ENCODE measurements at places on chromosomes 13 and 19.

GRCh38 chr19:6531163-6531955 is 533 bp downstream of the TNFSF9 start:
- DNase-seq, result no peak

DNA sequence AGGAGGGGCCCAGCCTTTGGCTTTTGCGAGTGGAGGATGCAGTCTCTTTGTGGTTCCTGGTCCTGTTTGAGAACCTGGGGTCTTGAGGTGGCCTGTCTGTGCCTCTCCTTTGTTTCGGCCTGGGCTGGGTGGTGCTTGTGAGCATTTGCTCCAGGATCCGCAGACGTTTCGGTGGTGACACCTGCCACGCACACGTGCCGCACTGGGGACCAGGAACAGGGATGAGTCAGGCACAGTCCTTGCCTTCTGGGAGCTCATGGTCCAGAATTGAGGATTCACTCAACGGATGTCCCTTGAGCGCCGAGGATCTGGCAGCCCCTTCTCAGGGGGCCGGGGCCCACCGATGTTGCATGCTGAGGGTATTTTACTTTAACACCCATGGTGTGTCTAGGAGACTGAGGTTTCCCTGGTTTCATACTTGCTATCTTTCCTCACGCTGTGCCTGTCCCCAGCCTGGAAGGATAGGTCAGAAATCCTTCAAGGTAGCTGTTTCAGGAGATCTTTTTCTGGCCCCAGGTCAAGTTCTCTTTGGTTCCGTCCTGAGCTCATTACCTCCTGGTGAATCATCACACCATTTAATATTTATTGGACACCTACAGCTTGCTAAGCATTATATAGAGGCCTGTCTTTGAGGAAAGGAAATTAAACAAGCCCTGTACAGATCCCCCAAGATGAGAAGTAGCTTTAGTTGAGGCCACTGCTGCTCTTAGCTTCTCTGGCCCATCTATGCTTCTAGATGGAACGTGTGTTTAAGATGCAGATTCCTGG is 5.1 kb downstream of the HDGFL2 start:
- no peak for DNase-seq

DNA sequence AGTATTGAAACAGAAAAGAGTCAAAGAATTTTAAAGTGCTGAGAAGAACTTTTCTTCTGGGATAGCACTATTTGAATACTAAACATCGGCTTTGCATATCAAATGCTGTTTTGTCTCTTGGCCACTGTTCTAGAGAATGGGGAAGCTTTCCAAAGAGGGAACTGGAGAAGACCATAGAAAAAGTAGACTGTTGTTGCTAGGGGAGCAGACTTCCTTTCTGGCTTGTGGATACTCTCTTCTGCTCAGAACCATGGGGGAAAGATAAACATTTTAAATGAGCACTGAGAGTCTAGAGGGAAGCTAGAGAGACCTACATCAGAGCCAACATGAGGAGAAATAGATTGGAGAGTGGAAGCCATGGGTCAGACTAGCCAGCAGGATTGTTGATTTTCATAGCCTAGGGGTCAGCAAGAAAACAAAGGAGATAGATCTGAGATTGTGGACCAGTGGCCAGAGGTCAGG is 315.7 kb downstream of the KCTD12 start:
- no peak for DNase-seq

- DNase-seq, result no peak
These were observed 445.8 kb downstream of the SUCLA2 start for GRCh38 chr13:47555235-47555634.

- no peak for DNase-seq
These were observed 30.6 kb downstream of the ADGRL1 start for GRCh38 chr19:14175351-14175792.

- DNase-seq, result peak; percentile 50
These were observed 9.7 kb downstream of the DEDD2 start for GRCh38 chr19:42207767-42208271.

- DNase-seq, result no peak
These were observed 96.8 kb downstream of the ATP8A2 start for GRCh38 chr13:25468325-25469168.

GRCh38 chr19:40305403-40305802 is 20.3 kb upstream of the AKT2 start:
- peak; percentile 82 for DNase-seq

- DNase-seq, result peak; percentile 69
These were observed 1.4 kb downstream of the ING1 start for GRCh38 chr13:110714797-110715394.

- no peak for DNase-seq
These were observed 11.3 kb upstream of the ERICH6B start for GRCh38 chr13:45626731-45627374.

DNA sequence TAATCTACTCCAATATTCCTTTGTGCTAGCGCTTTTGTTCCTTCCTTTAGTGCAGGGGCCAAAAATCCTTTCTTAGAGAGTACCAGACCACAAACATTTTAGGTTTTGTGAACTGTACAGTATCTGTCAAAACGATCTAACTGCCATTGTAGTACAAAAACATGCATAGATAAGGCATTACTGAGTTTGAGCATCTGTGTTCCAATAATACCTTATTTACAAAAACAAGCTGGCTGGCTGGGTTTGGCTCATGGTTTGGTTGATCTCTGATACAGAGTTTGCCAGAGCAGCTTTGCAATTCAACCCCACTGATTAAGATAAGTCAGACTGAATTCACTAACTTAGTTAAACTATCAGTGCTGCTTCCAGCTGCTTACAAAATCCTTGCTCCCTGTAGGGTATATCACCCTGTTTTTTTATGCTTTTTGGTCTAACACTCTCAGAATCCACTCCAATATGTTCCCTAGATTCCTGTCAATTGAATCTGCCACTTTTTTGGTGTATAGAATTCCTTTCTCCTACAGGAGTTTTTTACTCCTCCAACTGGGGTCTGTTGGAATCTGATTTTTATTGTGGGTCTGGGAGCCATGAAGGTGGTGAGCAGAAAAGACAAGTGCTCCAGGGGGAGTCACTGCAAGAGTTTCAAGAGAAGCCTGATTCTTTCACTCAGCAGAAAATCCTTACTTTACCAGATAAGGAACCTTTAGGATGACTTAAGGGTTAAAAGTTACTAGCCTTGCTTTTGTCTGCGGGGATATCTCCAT is 1399.4 kb downstream of the EFNB2 start:
- DNase-seq, result no peak

DNA sequence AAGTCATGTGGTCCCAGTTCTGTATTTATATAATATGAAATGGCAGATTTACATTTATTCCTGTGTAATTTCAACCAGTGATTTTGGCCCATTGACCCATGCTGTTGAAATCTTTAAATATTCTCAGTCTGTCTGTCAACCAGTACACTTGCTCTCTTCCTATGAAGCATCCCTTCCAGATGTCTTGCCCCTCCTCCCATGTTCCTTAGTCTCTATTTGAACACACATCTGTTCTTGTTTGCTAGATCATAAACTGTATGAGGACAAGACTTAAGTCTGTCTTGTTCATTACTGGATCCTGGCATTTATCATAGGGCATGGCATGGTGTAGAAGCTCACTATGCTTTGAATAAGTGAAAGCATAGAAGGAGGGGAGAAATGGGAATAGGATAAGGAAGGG is 34.9 kb downstream of the STARD13 start:
- DNase-seq, result no peak

DNA sequence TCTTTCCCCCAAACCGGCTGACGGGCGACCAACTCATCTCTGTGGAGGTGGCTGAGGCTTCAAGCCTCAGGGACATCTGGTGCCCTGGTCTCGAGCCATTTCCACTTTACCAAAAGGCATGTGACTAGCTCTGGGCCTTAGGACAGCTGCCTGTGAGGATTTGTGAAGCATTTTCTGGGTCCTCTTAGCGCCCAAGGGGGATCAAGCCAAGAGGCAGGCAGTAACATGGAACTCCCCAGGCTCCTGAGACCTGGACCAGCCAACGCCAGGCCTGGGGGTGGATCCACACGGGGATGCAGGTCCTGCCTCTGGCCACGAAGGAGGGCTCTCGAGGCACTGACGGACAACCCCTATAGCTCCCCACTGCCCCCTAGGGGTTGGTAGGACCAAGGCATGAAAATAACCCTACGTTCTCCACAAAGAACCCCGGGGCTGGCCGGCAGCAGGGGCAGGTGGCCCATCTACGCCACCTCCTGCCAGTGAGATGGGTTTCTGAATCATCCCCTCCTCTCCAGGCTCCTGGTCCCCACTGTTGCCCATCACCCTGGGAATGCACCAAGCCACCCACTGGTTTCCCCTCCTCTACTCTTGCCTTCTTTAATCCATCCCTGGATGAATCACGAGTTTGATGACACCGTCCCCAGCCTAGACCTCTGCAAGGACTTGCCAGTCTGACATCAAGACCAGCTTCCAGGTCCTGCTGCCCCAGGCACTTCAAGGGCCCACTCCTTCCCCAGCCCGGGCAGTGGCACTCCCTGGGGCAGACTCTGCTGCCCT is 7.0 kb upstream of the MYDGF start:
- DNase-seq, result peak; percentile 39

DNA sequence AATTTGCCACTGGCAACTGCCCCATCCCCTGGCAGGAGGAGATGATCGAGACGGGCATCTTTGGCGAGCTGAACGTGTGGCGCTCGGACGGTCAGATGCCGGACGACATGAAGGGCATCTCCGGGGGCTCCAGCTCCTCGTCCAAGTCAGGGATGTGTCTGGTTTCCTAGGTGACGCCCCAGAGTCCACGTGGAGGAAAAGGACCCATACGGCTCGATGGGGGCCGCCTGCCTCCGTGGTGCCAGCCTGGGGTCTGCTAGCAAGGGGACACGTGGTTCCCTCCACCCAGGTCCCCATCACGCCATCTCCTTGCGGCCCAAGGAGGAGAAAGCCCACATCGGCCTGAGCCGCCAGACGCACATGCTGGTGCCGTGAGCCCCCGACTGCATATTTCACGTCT is 23.8 kb upstream of the TMEM255B start:
- DNase-seq, result no peak

- no peak for DNase-seq
These were observed 727.6 kb upstream of the ARGLU1 start for GRCh38 chr13:107295416-107296140.

GRCh38 chr13:20019043-20019442 is 60.5 kb downstream of the ZMYM2 start:
- no peak for DNase-seq

DNA sequence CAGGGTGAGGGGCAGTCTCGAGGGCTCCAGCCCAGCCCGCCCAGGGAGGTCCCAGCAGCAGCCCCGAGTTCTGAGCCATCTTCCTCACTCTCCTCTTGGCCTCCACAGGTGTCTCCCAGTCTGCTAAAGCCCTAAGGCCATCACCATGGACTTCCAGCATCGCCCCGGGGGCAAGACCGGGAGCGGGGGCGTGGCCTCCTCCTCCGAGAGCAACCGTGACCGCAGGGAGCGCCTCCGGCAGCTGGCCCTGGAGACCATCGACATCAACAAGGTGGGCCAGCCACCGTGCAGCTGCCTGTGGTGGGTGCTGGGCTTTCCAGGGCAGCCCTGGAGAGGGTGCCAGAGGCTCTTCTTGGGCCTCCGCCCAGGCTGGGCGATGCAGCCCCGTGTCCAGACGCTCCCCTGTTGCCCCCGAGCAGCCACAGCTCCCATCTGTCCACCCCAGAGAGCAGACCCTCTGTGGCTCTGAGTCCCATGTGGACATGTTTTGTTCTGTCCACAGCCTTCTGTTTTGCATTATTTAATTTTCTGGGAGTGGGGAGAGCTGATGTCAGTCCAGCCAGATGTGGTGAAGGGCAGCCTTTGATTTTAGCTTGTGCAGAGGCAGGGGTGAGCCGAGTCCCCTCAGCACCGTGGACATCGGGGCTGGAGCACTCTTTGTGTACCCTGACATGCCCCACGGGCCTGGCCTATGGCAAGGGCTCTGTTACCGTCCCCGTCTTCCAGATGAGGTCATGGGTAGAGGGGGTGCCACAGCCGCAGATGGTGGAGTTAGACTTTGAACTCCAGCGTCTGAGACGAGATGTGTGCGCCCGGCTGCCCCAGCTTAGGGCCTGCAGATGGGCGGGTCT is 5.6 kb upstream of the AMH start:
- DNase-seq, result no peak

GRCh38 chr19:17249887-17250548 is 4.3 kb upstream of the NR2F6 start:
- no peak for DNase-seq

- DNase-seq, result no peak
These were observed 9.1 kb downstream of the FFAR2 start for GRCh38 chr19:35457173-35457572.

DNA sequence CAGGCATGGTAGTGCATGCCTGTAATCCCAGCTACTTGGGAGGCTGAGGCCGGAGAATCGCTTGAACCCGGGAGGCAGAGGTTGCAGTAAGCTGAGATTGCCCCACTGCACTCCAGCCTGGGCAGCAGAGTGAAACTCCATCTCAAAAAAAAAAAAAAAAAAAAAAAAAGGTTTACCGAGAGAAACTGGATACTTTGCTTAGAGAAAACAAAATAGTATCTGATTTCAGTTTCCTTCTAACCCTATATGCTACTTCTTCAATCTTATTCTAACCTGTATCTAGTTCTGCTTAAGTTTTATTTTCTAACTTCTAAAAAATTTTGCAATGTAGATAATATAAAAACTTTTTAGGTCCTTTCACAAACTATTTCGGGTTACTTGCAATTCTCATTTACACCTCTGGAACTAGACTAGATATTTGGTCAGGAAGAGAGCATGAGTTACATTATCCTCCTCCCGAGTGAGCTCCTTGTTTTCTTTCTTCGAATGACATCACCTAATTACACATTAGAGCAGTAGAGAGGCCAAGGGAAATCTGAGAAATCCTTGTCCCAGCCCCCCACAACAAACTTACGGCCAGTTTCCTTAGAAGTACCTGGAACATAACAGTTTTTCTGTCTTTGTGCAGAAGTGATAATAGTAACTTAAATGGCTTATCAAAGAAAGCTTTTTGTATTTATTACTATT is 128.9 kb downstream of the B3GLCT start:
- no peak for DNase-seq

DNA sequence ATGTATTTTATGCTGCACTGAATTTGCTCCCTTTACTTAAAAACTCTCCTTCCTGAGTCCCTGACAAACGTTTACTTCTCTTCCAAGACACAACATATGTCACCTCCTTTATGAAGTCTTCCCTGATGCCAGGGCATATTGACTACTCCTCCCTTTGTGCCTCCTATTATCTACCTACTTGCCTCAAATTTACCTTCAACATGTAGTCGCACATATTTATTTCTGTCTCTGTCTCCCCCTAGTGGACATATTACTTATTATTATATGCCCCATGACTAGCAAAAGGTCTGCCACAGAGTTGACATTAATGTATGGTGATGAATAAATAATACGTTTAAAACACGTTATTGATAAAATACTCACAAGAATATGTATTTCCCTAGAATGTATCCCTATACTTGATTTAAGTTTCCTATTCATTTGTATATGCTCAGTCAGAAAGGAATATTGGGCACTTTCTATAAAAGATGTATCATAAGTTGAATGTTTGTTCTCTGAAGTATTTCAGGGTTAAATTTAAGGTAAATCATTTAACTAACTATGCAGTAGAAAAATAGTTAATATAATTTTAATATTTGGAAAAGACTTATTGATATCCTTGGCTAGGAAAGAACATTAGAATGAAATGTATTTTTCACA is 250.3 kb upstream of the ATXN8OS start:
- DNase-seq, result no peak

DNA sequence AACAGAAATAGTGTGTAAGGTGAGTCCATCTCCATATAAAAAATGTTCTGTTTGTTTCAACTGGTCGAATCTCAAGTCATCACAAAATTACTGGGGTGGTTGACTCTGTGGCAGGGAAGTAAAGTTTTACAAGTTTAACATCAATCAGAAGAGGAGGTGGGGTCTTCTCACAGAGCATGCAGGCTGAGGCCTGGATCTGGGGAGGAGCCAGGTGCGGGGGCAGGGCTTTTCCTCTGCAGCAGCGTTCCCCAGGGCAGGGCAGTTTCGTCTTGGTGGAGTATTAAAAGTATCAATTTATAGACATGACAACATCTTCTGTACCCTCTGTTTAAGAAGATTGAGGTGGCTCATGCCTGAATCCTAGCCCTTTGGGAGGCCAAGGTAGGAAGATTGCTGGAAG is 68.8 kb downstream of the SLC7A9 start:
- peak; percentile 33 for DNase-seq
